ENCODE measurements at places on chromosomes 6 and 20.

DNA sequence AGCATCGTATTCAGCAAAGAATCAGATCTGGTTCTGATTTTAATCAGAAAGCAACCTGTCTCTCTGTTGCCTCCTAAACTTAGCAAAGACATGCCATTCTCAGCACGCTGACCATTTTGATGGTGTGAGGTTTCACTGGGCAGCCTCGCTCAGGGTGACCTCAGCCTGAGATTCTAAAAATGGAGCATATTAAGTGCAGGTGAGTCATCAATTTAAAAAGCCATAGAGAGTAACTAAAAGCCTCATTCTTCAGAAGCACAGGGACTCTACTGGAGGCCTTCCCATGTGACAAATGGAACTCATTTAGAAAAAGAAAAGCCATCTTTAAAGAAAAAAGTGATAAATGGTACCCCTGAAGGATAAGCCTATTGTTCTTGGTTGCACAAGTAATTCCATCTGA, 91.3 kb downstream of the FILIP1 start:
- no peak for DNase-seq

DNA sequence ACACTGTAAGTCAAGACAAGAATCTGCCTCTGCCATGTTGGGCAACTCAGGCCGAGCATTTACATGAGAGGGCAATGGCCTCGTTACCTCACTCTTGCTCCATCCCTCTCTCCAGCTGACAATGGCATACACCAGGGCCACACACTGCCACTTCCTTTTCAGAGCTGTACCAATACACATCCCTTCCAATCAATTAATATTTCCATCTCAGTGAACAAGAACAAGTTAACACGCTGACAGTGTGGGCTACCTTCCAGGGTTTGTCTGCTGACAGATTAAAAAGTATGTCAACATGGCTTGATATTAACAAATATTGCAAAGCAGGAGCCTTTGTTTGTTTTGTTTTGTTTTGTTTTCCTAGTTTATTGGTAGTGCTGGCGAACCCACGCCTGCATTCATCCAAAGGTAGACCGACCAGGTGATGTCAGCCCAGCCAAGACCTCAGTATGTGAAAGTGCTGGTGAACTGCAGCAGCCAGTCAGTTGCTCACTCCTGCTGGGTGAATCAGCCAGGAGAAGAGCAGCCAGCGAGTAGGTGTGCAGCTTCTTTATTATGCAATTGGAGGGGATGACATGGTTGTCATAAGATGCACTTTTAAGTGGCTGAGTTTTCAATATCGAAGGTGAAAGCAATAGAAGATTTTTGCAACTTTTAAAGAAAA, 487.3 kb upstream of the JARID2 start:
- DNase-seq: no peak

DNA sequence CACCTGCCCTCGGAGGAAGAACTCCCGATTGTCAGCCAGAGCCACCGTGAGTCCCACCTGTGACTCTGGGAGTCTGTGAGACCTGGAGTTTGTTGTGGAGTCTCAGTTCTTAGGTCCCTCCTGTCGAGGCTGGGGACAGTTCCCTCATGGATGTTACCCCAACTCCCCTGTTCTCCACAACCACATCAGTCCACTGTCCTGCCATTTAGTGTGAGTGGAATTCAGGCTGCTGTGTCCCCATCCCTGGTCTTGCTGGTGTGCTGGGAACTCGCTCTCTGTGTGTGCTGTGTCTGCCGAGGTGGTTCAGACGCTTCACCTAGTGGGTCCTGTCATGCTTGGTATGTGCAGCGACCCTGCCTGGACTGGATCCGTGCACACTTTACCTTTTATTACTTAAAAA, 163.2 kb downstream of the DTNBP1 start:
- no peak for DNase-seq

- no peak for DNase-seq
Measured at GRCh38 chr6:4466261-4466660, 309.9 kb upstream of the CDYL start.

DNA sequence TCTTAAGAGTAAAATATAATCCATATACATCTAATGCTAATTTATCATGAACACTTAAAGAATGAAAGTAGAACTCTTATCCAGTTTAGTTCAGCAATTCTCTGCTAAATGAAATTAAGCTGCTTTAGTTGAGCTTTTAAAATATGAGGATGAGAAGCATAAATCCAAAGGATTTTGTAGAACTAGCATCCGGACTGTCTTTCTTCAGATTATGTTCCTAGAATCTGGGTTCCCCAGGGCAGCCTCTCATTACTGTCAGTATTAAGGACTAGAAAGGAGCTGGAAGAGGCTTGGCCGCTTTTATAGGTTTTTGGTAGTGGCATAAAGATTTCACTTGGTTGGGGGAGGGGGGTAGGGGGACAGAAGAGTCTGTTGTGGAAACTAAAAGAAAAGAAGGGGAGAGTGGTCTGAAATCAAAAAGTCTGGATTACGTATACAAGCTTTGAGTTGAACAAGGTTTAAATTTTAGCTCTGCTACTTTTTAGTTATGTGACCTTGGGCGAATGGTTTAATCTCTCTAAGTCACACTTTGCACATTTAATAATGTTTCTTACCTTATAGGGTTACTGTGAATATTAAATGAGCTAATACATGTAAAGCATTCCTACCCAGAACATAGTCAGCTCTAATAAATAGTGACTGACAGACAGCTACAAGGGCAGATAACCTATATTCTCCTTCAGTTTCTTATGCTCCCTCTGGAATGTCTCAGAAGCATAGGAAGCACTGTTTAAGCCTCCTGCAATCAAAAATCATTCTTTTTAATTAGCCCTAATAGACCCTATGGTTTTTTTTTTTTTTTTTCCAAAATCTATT, 3.7 kb downstream of the SGK1 start:
- no peak for DNase-seq

GRCh38 chr6:32079566-32080290, 29.4 kb downstream of the TNXB start:
- DNase-seq: no peak

DNA sequence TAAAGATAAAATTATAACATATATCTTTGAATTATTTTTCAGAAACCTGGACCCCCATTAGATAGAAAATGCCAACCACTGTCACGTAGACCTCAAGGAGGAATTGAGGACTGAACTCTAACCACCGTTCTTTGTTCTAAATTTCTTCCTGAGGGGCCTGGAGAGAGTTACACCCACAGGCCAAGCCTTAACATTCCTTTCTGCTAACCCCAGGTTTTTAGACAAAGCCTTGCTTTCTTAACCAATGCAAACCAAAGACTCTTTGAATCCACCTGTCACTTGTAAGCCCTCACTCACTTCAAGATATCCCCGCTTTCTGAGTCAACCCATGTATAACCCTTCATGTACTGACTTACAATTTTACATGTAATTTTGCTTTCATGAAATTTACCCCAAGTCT, 41.0 kb downstream of the SNX14 start:
- DNase-seq: no peak

DNA sequence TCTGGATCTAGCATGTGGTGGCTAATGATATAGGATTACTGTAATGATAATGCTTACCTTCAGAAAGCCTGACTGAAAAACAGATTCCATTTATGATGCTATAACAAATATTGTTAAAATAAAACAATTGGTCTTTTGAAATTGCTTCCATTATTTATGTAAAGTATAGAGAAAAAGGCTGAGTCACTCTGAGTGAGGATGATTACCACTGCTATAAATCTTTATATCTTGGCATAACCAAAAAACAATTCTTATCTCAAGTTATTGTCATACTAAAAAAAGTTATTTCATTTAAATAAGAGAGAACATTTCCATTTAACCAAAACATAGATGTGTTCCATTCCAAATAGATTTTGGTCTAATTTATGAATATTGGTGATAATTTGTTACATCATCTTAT, 53.0 kb upstream of the DST start:
- no peak for DNase-seq

GRCh38 chr6:319177-320131, 27.2 kb downstream of the DUSP22 start:
- no peak for DNase-seq

DNA sequence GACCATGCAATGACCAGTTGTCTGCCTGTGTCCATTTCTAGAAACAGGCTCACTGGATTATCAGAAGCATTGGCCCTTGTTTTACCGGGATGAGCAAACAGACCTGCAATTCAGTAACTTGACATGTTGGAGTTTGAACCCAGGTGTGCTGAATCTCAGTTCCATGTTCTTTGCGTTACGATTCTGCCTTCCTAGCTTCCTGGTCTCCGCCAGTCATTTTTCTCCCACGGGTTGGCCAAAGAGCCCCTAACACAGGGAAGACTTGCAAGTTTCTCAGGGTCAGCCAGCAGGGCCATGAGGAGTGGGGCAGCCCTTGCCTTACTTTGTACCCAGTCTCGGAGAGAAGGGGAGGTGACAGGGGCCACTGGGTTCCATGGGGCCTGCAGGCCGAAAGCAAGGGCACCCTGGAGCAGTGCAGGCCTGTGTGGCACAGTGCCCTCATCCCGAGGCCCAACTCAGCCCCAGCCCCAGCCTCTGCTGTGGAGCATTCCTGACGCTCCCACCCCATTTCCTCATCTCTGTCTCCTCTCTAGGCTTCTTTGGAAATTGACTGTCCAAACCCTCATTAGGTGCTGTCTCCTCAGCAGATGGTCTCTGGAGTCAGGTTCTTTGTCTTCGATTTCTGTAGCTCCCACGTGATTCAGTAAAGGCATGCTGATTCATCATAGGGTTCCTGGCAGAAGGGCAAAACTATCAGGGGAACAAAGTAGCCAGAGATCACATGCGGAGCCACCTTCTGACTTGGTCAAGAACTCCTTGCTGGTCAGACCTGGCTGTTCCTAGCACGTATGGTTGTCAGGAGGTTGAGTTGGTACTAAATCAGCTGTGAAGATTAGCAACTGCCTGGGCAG, 23.6 kb downstream of the CDS2 start:
- no peak for DNase-seq

GRCh38 chr6:37985355-37985754, 165.8 kb downstream of the ZFAND3 start:
- no peak for DNase-seq

- DNase-seq: no peak
Measured at GRCh38 chr6:56601390-56601789, 41.3 kb downstream of the DST start.

- no peak for DNase-seq
Measured at GRCh38 chr20:48772183-48772976, 55.4 kb downstream of the PREX1 start.

- no peak for DNase-seq
Measured at GRCh38 chr6:123994168-123994567, 190.5 kb downstream of the NKAIN2 start.

DNA sequence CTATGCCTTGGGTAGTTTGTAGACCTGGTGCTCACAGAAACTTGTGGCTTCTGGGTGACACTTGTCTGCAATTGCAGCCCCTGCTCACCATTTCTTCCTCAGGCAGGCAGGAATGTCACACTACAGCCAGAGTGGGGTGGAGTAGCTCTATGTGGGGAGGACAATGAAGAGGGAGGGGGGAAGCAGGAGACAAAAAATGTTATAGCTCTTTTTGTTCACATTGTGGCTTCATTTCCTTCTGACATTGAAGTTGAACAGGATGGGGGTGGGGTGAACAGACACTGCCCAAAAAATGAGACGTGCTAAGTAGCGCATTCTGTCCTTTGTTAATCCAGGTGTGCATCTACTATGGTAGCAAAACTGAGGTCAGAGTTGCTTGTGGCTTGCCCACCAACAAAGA, at the start of gene THEMIS:
Gene THEMIS (minus strand): TSS at position 124 of the 400 bp plus-strand sequence. CDS start 126 bp downstream, outside the sequence.
- DNase-seq: no peak

- DNase-seq: no peak
Measured at GRCh38 chr6:8420031-8420588, 15.2 kb downstream of the SLC35B3 start.

DNA sequence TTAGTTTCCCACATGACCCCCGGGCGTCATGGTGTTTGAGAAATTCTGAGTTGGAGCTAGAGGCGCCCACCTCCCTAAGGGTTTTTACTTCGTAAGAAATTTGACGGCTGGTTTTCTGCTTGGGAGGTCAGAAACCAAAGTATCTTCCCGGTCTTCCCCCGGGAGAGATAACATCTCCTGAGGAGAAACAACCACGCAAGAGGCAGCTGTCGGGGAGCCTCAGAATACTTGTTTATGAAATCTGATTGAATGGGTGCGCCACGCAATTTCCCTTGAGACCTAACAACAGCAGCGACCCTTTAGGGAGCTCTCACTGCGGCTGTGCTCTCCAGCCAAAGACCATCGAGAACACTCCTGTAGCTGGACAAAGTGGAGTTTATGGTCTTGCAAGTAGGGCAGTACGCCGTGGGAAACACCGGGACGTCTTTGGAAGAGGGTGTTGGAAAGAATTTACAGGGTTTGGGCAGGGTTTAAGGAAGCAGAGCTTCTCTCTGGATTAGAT, 608 bp upstream of the EIF2S2 start:
- no peak for DNase-seq

DNA sequence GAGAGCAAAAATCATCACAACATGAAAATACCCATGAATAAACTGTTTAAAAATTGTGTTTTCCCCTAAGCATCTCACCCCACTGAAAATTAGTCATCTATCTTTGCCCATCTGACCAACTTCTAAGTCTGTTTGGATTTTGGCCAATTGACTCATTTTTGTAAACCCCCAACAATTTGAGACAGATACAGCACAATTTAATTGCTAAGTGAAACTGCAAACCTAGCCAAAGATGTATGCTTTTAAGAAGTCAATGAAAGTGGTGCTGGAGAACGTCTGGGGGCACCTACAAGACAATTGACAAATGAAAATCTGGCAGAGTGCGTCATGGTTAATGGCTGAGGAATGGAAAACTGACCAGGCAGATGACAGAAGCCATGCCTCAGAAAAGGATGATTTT, 30.9 kb upstream of the SLC24A3 start:
- no peak for DNase-seq

DNA sequence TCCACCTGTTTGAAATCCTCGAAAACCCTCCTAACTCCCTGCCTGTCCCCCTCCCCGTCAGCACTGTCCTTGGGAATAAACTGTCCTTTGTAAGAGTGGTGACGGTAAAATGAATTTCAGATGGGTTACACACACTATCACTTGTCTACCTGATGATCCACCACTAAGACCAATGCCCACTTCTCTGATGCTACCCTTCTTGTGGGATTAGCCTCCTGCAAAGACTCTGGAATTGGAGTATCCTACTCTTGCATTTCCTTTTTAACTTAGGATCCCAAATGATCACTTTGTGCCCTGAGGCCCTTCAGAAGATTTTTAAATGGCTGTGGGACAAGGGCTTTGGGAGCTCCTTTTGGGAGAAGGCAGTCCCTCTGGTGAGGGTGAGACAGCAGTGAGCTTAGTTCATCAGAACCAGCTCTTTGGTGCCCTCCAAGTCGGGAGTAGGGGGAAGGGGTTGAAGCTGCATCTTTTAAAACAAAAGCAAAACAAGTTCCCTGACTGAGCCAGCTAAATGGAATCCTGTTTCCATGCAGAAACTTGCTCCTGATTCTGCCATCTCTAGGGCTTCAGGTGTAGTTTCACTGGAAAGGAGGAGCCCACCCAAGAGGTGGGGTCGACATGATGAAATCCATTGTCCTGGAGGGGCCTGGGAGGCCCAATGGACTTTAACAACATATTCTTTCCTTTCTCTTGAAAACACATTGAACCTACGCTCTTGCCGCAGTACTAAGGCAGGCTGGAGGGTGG, 86.5 kb downstream of the ASXL1 start:
- DNase-seq: no peak

DNA sequence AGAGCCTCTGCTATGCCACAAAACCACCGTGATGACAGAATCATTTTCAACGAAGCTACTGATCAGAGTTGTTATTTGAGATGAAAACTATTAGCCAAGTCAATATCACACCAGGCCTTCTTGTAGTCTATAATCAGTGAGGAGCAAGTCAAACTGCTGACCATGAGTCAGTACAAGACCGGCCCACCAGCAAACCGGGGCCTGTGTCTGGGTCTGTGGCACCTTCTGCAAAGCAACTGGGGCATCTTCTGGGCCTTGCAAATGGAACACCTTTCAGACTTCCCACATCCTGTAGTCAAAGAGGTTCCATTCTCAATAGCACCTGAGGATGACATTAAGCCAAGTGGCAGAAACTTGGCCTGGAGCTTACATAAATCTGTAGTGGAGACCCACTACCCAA, 38.5 kb downstream of the CPXM1 start:
- DNase-seq: no peak
